Esophagus squamous epithelium (tissue), 5 donors: ENCODE measurements at places on chromosomes 4 and X.

DNA sequence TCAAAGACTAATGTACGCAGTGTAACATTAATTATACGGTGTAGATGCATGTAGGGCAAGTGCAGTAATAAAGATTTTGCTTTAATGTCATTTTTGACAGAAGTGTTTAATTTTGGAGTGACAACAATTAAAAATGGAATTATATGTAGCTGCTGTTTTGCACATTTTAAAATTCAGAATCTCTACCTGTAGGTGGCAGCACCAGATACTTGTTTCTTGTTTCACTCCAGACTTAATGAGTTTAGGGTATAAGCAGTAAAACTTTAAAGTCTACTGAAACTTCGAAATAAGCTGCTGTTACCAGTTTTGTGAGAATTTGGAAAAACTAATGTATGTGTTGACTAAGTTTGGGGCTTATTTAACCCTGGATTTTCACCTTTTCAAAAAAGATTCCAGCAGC lies 144.9 kb downstream of the POLA1 start:
- no peak for DNase-seq

DNA sequence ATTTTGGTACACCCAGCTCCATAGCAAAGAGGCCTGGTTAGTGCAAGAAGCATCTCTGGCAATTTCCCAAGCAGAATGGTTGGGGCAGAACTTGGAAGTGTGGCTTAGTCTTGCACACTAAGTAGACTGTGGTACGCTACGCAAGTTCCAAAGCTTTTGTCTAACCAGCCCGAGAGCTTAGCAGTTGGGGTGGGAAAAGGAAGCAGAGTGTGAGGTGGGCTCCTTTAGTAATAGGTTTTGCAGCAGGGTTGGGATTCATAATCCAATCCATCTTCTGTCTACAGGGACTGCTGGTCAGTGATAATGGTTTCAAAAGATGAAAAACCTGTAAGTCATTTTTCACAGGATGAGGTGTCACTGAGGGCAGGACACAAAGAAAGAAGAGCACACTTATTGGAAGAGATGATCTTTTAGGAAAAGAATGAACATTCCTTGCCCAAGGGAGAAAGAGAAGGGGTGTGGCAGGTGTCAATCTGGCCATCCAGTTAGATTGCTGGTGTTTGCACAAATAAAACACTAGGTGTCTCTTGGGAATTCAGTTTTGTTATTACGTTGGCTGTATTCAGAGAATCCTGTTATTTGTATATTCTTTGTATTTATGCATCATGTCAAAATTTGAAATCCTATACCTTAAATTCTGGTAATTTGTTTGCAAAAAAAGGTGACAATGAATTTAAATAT lies 244.3 kb downstream of the GPAT3 start:
- DNase-seq: no peak

GRCh38 chr4:64582492-64582891 lies 173.2 kb upstream of the TECRL start:
- no peak for DNase-seq

GRCh38 chrX:139222511-139223200 lies 307.9 kb upstream of the F9 start:
- DNase-seq: no peak

DNA sequence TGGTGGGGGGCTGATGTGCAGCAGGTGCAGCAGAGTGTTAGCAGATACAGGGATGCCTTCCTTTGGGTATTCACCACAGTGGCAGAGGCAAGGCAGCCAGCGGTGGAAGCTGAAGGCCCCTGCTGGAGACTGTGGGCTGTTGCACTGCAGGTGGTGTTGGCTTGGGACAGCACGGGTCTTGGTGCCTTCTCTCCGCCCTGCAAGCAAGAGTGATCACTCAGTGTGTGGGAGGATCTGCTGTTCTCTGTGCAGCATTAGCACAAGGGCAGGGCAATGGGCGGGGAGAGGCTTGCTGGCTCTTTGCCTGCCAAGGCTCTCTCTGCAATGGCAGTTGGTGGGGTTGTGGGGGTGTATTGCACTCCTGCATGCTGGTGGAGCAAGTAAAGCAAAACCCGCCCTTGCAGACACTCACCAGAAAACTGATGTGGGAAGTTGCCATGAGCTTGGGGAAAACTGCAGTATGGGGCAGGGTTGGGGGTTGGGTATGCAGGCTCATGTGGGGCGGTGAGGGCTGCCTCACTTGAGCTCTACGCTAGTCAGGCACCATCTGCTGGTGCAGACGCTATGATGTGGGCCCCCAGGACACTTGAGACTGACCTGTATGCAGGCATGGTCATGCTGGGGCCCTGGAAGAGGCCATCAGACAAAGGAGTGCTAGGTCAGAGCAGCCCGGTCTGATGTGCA lies 820.8 kb upstream of the GRIA3 start:
- DNase-seq: no peak

GRCh38 chr4:168830777-168831512 lies 179.1 kb downstream of the CBR4 start:
- no peak for DNase-seq

GRCh38 chr4:7989654-7990053 lies 50.0 kb upstream of the AFAP1 start:
- DNase-seq: no peak

GRCh38 chr4:102787096-102787881 lies 26.5 kb upstream of the MANBA start:
- DNase-seq: no peak

GRCh38 chr4:175339100-175339707 lies 421.0 kb downstream of the ADAM29 start:
- no peak for DNase-seq

DNA sequence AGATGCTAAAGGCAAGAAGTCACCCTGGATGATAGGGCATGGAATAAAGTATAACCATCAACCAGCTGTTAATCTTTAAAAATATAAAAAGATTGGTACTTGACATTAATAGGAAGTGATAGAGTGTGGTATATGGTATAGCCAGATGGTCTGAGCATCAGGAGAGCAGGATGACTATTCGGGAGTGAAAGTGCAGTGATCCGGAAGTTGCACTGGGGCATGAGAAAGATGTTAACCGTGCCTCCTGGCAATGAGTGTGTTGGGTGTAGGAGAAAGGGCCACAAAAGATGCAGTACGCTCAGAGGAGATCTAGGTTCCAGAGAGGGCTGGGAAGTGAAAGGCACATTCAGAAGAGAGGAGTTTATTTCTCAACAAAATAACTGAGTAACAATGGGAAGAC lies 65.0 kb downstream of the TSPAN7 start:
- no peak for DNase-seq

GRCh38 chrX:45070116-45071007 lies 130.3 kb downstream of the DIPK2B start:
- no peak for DNase-seq

- no peak for DNase-seq
Observed at GRCh38 chr4:7202411-7202810, 10.1 kb downstream of the SORCS2 start.

DNA sequence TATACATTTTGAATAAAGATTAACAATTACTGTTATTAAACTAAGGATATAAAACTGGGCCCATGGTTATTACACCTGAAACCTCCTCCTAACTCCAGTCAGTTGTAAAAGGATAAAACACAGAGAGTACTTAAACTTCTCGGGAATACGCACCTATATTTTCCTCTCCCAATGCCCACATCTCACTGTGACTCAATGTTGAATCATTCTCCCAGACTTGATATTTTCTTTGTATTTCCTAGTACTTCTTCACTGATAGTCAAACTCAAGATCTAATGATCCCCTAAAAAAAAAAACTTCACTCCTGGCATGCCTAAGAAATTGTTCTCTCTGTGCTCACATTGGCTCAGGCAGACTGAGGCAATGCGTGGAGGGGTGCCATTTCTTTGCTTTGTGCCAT lies 212.5 kb upstream of the DKK2 start:
- no peak for DNase-seq

GRCh38 chr4:66949419-66949818 lies 595.9 kb downstream of the CENPC start:
- no peak for DNase-seq

- no peak for DNase-seq
Observed at GRCh38 chr4:121674696-121675095, 22.1 kb downstream of the ANXA5 start.

DNA sequence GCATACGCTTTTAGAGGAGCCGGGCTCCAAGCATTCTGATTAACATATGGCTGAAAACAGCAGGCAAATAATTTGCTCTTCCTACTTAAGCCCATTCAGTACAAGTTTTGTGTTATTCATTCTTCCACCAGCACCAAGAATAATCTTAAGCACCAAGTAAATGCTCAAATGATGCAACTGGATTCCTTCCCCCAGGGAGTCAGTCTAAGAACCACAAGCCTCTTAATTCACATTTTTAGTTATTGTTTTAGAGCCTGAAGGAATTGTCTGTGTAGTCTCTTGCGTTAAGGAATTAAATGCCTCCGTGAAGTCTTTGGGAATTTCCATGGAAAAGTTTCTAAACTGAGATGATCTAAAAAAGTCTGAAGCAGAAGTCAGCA lies 61.5 kb upstream of the MAGEB2 start:
- DNase-seq: no peak

- no peak for DNase-seq
Observed at GRCh38 chr4:163988865-163989264, 494.4 kb downstream of the TMA16 start.

- no peak for DNase-seq
Observed at GRCh38 chr4:48813964-48814363, 16.9 kb upstream of the OCIAD1 start.

- DNase-seq: no peak
Observed at GRCh38 chr4:159271856-159272255, 169.0 kb downstream of the RAPGEF2 start.

DNA sequence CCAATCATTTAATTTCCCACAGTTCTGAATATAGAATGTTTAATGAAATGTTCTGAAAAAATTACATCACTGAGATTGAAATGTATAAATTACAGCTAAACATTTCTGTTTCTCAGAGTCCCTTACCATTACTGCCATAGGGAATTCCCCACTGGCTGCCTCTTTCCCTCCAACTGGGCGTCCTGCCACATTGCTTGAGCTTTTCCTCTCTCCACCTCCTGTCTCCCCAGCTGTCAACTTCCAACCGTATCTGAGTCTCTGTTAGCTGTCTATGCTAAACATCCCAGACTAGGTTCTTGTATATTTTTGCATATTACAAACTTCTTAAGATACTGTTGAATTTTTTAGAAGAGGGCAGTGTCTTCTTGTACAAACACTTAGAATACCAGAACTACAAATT lies 407.3 kb upstream of the SLIT2 start:
- DNase-seq: no peak

- no peak for DNase-seq
Observed at GRCh38 chr4:30258949-30259348, 461.2 kb upstream of the PCDH7 start.

DNA sequence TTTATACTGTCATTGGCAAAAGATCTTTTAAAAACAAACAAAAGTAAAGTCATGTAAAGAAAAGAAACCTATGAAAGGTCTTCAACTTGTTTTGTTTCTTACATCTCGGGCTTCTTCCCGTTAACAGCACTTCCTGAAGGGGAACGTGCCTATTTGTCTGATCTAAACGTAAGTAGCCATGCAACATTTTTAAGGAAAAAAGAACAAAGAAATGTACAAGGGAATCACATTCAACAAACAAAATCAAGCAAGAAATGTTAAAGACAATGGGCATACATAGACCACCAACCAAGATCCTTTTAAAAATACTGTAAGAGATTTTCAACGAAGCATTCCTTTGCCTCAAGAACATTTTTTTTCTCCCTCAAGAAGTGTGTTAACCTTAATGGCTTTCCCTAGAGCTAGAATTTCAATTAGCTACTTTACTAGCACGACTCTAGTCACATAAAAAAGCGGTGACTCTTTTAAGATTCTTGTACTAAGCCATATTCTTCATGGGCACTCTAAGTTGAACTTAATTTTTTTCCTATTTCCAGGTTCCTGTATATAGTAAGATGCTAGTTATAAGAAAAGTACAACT lies 112.0 kb upstream of the TTC29 start:
- DNase-seq: no peak

DNA sequence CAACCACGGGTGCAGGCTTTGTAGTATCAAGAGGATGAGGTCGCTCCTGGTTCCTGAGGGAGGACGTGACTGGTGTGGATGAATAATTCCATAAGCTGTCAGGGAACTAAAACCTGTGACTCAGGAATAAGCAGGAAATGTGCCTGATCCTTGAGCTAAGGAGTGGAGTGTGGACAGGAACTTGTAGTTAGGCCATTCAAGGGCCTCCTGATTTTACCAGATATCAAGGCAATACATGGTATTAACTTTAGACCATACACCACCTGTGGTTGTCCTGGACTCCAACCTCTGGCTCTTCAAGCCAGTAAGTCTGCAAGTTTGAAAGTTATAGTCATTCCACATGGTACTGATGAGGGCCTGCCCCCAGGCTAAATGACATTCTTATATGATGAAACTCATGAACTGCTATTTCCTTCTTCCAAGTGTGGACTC lies 12.1 kb upstream of the ING2 start:
- no peak for DNase-seq

- DNase-seq: no peak
Observed at GRCh38 chr4:138099385-138099784, 142.8 kb downstream of the SLC7A11 start.

DNA sequence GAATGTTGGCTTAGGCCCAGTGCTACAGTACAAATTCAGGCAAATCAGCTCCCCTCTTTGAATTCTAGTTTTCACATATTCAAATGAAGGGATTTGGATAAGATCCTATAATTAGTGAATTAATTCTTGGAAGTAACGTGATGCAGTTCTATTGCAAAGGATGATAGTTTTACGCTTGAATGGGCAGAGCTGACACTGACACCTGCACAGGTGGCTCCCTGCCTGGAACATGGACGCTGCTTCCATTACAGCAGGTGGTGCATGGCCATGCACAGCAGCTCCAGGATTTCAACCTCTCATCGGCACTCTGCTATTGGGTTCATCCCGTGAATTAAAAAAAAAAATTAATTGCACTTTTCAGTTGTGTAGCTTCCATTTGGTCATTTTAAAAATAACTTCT lies 28.4 kb upstream of the RPS6KA6 start:
- DNase-seq: no peak

GRCh38 chr4:147846318-147847155 lies 114.6 kb downstream of the ARHGAP10 start:
- DNase-seq: no peak

DNA sequence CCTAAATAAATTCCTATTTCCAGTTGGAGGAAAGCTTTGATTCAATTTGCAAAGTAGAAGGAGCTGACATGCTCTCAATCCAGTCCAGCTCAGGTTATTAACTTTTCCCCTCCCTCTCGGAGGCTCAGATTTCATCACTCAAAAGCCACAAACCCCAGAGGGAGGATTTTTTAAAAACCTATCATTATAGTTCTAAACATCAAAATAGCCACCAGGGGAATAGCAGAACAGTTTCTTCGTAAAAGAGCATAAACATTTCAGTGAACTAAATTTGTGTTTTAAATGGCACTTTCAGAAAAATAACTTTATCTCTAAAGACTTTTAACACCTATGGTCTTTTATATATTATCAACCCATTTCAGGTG lies 8.8 kb downstream of the GPRIN3 start:
- no peak for DNase-seq

- no peak for DNase-seq
Observed at GRCh38 chrX:107448998-107449835, at the start of gene FRMPD3. FRMPD3 (plus strand) TSS chrX:107449652; CDS start chrX:107526589, 76,937 bp downstream.
